Activated T-cell treated with anti-CD3 and anti-CD28 coated beads for 48 hours (primary cell): ENCODE measurements at places on chromosomes 6 and 20.

- DNase-seq, result no peak
Observed at GRCh38 chr6:117276778-117277316, 11.5 kb downstream of the VGLL2 start.

GRCh38 chr20:21921251-21921650, 215.8 kb downstream of the PAX1 start:
- DNase-seq, result no peak

DNA sequence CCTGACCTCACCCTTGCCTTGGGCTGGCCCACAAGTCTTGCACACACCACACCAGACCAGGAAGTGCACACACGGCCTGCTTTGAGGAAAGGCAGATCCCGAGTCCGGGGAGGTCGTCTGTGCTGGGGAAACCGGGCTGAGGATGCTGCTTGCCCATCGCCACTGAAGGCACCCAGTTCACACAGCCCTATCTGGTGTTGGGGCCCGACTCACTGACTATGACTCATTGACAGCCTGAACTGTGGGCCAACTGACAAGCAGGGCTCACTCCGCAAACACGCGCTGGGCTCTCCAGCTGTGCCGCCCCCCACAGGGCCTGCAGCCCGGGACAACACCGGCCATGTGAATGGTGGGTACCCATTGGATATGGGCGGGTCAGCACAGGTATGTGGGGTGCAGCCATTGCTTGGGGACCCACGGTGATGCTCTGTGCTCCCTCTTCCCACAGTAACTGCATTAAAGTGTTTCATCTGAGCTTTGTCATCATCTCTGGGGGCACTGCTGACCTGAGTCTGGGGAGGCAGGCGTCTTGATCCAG, 1.6 kb downstream of the SAMD10 start:
- DNase-seq, result peak; percentile 58

DNA sequence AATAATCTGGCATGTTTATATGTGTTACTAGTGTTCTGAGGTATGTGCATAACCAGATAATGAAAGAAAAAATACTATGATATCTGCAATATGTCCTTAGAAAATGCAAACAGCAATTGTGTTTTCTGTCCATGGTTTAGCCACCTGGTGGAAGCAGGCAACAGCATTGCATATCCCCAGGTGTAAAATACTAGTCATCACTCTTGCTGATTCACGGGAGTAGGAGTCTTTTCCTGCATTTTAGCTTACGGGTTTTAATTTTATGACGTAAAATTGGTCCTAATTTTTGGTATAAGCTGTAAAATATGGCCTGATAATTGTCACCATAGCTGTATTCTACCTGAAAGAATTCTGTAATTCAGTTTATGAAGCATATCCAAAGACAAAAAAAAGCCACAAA, 2.5 kb downstream of the RNF182 start:
- DNase-seq, result no peak
